ENCODE measurements at places on chromosomes 7 and 10.

DNA sequence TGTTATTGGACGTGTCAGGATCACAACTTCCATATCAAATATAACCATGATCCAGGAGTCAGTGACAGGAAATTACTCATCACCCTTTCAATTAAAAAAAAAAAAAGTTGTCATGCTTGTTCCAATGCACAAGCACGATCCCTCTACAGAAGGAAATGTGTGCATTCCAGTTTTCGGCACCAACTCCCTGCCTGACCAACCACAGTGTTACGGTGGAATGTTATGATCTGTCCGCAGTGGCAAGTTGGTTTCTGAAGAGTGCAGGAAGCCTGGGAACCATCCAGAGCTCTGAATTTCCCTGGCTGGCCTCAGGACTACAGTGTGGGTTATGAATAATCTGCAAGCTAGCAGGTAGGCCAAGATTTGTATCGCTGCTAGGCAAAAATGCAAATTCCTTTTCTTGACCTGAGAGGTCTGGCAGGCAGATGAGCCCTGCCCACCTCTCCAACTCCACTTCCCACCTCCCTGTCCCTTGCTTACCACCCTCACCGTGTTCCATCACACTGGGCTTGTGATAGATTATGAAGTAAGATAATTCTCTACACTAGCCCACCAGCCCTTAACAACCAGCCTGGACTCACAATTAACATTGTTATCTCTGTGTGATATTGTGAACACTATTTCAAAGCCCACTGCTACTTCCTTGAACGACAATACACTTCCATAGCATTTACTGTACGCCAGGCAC, 20.4 kb downstream of the FRMPD2 start:
- DNase-seq = peak; percentile 54

GRCh38 chr10:18010050-18010449, 58.3 kb downstream of the SLC39A12 start:
- DNase-seq = no peak

DNA sequence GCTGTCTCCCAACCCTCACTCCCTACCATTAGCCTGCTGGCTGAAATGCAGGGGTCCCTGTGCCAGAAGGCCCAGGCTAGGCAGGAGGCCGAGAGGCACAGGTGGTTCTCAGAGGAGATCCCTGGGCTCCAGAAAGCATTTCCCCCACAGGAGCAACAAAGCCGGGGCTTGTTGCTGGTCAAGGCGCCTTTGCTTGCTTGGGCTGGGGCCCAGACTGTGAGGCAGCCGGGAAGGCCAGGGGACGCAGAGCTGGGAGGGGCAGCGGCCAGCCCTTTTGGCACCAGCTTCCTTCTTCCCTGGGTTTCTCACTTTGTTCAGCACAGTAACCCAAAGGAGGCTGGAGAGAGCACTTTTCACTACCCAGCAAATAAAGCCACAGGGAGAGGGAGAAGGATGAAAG, 48.6 kb downstream of the FBXW4 start:
- no peak for DNase-seq

DNA sequence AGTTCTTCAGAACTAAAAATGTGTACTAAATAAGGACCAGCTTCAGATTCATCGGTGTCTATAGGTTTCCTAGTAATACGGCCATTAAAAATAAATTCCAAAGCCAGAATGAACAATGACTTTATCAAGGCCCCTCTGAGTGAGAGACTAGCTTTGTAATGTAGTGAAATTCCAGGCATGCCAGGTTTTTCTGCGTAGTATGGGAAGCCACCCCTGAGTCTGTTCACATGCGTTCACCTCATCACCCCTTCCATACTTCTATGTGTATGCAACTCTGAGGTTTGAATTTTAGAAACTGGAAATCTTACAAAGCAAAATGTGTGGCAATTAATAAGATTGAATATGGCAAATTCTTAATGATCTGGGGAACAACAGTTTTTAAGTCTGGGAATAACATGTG, 24.5 kb downstream of the RNF32 start:
- DNase-seq = no peak

GRCh38 chr10:89138755-89139490, 68.2 kb downstream of the CH25H start:
- DNase-seq = no peak

DNA sequence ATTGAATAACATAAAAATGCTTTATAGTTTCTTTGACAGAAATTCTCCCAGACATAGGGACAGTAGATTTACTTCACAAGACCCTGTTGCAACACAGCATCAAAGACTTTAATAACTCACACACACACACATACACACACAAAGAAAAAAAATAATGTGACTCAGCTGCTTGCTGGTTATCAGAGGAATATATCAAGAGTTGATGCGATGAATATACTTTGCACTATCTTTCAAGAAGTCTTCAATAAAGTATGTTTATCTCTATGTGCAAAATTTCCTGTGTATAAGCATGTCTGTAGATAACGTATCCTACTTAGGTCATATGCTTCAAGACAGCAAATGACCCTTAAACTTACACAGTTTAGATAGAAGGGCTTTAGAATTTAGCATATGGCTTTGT, 243.1 kb downstream of the ARL4A start:
- DNase-seq = no peak

- DNase-seq = no peak
Measured at GRCh38 chr10:114284346-114285071, 45.5 kb downstream of the VWA2 start.

DNA sequence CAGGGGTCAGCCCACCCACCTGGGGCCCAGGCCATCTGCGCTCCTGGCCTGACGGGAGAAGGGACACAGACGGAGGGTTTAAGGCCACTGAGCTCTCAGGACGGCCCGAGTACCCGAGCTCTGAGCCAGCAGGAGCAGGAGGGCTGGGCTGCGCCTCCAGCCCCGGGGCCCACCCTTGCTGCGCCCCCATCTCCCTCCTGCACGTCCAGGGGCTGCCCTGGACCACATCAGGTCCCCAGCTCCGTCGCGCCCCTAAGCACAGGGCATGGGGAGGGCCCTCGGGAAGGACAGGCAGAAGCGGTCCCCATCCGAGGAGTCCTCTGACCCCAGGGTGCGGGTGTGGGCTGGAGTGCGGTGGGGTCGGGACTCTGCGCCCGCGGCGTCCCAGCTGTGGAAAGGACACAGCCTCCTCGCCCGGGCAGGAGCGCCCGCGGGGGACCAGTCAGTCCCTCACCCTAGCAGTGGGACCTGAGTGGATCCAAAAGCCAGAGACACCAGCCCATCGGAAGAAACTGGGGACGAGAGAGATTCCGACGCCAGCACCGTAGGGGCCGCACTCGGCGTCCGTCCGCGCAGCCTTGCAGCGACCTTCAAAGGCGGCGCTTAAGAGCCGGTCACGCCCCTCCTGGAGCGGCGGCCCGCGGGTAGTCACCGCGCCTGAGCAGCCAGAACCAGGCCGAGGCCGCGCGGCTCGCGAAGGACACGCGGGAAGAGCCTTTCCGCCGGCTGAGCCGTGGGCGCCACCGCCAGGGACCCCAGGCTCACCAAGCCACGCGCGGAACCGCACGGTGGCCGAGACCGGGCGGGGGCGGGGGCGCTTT, 15.9 kb downstream of the CAMK2B start:
- no peak for DNase-seq

DNA sequence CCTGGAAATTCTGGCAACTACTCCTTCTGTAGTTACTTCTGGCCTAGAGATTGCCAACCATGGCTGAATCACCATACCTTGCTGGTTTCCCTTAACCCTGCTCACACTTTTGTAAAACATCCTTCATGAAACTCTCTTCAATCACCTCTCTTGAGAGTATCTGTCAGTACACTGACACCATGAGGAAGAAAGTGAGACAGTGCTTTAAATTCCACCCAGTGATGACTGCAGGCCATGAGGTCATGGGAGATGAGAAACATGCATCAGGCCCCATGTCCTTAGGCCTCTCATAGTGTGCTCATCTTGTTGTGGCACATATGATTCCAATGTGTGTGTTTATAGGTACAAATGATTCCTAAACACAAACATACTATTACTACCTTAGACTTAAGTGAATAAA, 24.6 kb upstream of the NAMPT start:
- no peak for DNase-seq

DNA sequence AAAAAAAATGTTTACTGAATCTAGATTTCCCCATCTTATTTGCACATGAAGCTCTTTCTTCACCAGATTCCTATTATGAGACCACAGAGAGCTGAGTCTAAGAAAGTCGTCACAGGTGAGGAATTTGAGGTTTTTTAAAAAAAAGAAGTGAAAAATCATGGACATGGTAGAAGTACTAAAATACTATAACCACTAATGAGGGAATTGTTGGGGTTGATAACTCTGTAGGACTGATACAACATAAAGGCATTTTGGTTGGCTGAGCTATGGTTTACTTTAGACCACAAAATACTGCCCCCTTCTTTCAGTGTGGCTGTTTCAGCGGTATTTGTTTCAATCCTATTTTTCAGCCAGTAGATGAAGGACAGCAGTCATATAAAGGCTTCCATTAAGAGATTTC, 1111.3 kb downstream of the TYW1 start:
- peak; percentile 6 for DNase-seq

- no peak for DNase-seq
Measured at GRCh38 chr7:37448011-37448635, 541 bp downstream of the ELMO1 start.

GRCh38 chr7:103856929-103857328, 132.5 kb downstream of the RELN start:
- DNase-seq = no peak

GRCh38 chr7:134448356-134449229, 10.3 kb downstream of the AKR1B1 start:
- no peak for DNase-seq

DNA sequence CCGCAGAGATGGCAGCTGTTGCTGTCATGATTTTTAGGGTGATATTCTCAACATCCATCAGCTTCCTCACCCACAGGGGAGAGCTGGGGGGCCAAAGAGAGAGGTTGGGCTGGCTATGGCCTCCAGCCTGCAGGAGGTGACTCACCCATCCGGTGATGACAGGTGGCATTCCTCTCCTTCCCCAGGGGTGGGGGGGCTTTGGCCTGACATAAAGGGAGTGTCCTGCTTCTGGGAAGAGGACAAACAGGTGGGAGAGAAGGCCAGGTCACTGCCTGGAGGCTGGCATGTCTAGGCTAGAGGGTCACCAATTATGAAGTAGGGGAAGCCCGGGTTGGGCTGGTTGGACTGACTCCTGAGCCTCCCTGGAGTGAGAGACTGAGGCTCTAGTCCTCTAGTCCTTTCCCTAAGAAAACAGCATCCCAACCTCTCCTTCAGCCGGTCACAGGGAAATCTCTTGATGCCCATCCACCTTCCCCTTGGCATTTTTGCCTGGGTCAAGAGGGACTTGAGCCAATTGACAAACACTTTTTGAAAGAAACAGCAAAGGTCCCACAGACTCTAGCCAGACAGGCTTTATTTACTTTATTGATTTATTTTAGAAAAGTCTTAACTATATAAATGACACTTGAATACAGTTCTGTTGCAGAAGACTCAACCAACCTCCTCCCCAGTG, 79.8 kb upstream of the ZNF716 start:
- no peak for DNase-seq

GRCh38 chr10:27380929-27381358, 123.2 kb upstream of the RAB18 start:
- no peak for DNase-seq

- DNase-seq = no peak
Measured at GRCh38 chr10:5468262-5469106, 30.9 kb downstream of the CALML5 start.

GRCh38 chr10:8321990-8322389, 267.5 kb downstream of the GATA3 start:
- no peak for DNase-seq

DNA sequence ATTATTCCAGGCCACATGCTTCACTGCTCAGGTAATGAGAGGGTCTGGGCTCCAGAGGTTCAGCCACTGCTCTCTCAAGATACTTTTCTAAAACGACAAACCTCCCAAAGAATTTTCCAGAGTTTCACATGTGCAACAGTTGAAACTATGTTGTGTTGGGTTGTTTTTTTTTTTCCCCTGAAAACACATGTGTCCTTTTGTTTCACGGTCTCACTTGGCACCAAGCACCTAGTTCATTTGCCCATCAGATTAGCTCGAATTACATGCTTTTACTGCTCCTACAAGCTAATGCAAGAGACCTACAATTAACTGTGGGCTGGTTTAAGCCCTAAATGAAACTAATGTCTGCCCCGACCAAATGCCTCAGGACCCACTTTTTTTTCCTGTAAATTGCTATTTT, 313.3 kb downstream of the FGFR2 start:
- no peak for DNase-seq

DNA sequence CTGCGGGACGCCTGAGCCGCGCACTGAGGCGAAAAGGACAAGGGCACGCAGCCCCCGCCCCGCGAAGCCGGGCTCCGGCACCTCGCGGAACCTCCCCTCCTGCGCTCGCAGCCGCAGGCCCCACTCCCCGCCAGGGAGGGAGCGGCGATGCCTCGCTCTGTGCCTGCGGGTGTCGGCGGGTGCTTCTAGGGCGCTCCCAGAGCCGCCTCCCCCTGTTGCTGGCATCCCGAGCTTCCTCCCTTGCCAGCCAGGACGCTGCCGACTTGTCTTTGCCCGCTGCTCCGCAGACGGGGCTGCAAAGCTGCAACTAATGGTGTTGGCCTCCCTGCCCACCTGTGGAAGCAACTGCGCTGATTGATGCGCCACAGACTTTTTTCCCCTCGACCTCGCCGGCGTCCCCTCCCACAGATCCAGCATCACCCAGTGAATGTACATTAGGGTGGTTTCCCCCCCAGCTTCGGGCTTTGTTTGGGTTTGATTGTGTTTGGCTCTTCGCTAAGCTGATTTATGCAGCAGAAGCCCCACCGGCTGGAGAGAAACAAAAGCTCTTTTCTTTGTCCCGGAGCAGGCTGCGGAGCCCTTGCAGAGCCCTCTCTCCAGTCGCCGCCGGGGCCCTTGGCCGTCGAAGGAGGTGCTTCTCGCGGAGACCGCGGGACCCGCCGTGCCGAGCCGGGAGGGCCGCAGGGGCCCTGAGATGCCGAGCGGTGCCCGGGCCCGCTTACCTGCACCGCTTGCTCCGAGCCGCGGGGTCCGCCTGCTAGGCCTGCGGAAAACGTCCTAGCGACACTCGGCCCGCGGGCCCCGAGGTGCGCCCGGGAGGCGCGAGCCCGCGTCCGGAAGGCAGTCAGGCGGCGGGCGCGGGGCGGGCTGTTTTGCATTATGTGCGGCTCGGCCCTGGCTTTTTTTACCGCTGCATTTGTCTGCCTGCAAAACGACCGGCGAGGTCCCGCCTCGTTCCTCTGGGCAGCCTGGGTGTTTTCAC, 519 bp downstream of the ITGB8 start:
- DNase-seq = peak; percentile 19

DNA sequence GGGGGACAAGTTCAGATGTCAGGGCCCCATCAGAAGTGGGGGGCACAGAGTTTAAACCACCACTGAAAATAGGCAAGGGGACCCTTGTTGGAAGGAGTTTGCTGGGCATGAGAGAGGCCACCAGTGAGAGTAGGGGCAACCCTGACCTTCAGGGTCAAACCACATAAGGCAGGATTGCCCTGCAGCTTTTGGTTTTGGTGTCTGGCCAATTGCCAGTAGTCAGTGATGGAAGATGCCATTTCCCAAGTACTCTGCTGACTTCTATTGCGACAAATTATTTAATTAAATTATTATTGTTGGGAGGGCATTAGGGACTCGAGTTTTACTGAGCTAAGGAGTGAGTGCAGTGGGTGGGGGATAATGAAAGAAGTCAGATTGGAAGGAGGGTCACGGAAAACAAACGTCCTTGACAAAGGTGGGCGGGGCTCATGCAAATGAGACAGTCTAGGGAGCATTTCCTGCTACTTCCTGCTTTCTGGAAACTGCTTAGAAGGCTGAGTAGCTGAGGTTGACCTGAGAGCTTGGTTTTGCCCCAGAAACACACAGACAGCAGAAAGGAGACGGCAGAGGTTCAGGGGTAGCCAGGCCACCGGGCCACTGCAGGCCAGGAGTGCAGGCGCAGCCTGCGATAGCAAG, 74.2 kb upstream of the ANLN start:
- no peak for DNase-seq
